ENCODE measurements at places on chromosomes 13 and 19.

DNA sequence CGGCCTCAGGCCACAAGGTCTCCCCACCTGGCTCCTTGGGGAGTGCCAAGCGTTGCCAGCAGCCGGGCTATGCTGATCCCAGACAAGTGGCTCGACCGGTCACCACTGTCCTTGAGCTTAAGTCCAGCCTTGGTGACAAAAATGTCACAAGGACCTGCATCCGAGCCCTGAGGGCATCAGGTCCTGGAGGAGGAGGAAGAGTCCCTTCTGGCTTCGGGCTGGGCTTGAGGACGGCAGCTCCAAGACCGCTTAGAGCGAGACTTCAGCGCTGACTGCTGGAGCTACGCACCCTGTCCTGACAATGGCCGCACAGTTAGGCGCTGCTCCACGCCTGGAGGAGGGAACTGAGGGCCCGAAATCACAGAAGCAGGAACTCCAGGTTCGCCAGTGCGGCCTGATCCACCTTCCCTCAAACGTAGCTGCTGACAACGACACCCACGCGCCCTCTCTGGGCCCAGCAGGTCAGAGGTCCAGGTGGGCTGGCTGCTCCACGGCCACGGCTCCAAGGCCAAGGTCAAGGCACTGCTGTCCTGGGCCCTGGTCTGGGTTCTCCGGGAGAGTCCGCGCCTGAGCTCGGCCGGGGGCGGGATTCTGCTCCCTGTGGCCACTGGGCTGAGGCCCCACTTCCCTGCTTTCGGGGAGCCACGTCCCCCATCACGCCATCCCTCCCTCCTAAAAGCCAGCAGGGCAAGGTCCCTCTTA, 7.0 kb downstream of the SBNO2 start:
- DNase-seq = no peak

GRCh38 chr19:7393459-7393858, 44.7 kb downstream of the ARHGEF18 start:
- no peak for DNase-seq

- no peak for DNase-seq
Measured at GRCh38 chr13:109973279-109973678, 186.9 kb upstream of the IRS2 start.

DNA sequence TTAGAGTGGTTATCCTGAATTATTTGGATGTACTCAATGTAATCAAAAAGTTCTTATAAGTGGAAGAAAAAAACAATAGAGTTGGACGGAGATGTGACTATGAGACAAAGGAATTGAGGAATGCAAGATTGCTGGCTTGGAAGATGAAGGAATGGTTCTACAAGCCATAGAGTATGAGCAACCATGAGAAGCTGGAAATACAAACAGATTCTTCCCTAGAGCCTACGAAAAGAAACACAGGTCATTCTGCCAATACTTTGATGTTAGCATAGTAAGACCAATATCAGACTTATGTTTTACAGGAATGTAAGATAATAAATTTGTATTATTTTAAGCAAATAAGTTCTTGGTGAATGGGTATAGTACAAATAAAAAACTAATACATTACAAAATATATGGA, 249.2 kb downstream of the DIAPH3 start:
- no peak for DNase-seq

- DNase-seq = no peak
Measured at GRCh38 chr13:98480915-98481877, 95.7 kb downstream of the STK24 start.

DNA sequence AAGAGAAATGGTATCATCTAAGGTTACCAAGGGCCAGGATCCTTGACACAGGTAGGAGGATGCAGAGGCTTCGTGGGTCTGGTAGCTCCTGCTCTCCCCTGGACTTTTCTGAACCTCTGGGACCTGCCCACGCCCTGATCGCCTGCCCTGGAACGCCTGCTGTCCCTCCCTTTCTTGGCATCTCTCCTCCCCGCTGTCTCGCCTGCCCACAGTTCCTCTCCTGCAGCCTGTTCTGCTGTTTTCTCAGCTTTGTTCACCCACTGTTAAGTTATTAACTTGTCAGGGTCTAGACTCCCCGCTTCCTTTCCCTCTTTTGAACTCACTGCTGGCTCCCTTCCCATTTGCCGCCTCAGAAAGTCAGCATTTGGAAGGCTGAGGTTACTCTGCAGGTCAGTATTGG, 19.8 kb downstream of the SERP2 start:
- DNase-seq = no peak

- no peak for DNase-seq
Measured at GRCh38 chr19:55536366-55536765, 567 bp downstream of the SBK2 start.

- no peak for DNase-seq
Measured at GRCh38 chr13:50213526-50213925, 198.3 kb downstream of the KCNRG start.

GRCh38 chr19:6032381-6032780, 54.4 kb upstream of the RANBP3 start:
- no peak for DNase-seq

DNA sequence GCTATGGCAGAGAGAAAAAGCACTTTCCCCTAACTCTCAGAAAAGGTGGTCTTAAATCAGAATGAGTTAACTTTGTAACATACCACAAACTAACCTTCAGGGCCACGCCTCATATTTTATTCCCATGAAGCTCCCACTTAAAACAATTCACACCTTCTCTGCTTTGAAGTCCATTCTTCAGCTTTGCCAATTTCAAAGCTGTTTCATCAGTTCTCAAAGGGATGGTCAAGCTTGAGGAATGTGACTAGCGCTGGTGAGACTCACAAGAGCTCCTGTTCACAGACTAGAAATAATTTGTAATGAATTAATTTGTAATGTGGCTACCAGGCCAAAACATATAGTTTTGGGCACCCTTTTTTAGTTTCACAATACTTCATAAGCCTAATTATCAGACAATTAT, 68.2 kb downstream of the STK24 start:
- DNase-seq = no peak

- no peak for DNase-seq
Measured at GRCh38 chr13:106337096-106337850, 198.2 kb downstream of the EFNB2 start.

GRCh38 chr19:42293540-42293939, 8.4 kb upstream of the PRR19 start:
- no peak for DNase-seq

GRCh38 chr13:25329706-25330105, 28.3 kb downstream of the NUP58 start:
- DNase-seq = no peak

GRCh38 chr19:5914946-5915781, 1.1 kb downstream of the CAPS start:
- DNase-seq = no peak

DNA sequence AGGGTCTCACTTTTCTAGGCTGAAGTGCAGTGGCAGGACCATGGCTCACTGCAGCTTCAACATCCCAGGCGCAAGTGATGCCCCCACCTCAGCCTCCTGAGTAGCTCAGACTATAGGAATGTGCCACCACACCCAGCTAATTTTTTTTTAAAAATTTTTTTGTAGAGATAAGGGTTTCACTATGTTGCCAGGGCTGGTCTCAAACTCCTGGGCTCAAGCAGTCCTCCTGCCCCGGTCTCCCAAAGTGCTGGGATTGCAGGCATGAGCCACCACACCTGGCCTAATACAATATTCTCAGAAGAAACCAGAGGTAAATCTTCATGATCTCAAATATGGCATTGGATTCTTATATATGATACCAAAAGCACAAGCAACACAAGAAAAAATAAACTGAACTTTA, 47.7 kb downstream of the FLT1 start:
- no peak for DNase-seq

GRCh38 chr19:19059837-19060611, 3.8 kb upstream of the SLC25A42 start:
- no peak for DNase-seq

- DNase-seq = no peak
Measured at GRCh38 chr13:114211446-114212157, 23.1 kb upstream of the CDC16 start.

GRCh38 chr13:114027046-114027715, 53.3 kb upstream of the C13orf46 start:
- no peak for DNase-seq

- DNase-seq = no peak
Measured at GRCh38 chr19:2648099-2648498, 54.4 kb downstream of the GNG7 start.

GRCh38 chr19:39409208-39410016, 2.8 kb downstream of the ZFP36 start:
- DNase-seq = peak; percentile 73

GRCh38 chr13:73223372-73223781, 164.6 kb downstream of the KLF5 start:
- no peak for DNase-seq

- no peak for DNase-seq
Measured at GRCh38 chr19:16470911-16471811, 609 bp downstream of the EPS15L1 start.

- DNase-seq = no peak
Measured at GRCh38 chr13:97921176-97921816, 32.2 kb upstream of the IPO5 start.

DNA sequence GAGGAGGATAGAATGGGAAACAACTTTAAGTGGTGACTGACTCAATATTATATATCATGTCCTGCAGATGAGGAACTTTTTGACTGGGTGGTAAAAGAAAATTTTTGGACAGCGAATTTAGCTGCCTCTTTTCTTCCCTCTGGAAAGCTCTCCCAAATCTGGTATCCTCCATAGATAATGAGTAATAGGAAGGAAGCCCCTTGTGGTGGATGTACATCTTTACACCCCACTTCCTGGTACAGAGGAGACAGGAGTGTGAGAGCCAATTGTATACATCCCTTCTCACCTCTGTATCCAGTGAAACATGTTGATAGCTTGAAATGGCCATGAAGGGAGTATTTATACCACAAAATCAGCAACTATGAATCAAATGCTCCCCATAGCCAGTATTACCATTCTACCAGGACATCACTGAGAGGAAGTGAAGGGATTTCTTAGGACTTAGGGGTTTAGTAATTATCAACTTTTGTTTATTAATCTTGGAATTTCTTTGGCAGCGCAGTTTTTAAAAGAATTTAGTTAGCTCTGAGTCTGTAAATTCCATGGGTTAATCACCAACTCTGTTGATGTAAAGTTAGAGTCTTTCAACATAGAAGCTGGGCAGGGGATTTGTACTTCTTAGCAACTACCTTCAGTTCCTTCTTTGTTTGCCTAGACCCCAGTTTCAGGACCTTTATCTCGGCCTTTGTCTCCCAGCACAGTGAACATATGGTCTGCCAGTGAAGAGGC, 17.0 kb upstream of the TDRD3 start:
- no peak for DNase-seq

DNA sequence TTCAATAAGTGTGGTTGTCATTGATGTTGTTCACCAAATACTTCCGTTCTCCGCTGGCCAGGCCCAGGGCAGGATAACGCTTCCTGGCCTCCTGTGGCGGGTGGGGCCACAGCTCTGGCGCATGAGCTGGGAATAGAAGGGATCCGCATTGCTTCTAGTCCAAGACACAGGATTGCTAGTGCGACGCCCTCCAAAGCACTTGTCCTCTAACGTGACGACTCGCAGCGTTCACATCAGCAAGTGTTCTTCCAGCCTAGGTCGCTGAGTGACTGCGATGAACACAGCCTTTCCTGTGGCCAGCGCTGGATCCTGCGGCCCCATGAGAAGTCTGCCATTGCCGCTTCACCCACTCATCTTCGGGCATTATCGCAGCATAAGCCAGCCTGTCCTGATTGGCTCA, 39.4 kb downstream of the VSTM2B start:
- DNase-seq = no peak

DNA sequence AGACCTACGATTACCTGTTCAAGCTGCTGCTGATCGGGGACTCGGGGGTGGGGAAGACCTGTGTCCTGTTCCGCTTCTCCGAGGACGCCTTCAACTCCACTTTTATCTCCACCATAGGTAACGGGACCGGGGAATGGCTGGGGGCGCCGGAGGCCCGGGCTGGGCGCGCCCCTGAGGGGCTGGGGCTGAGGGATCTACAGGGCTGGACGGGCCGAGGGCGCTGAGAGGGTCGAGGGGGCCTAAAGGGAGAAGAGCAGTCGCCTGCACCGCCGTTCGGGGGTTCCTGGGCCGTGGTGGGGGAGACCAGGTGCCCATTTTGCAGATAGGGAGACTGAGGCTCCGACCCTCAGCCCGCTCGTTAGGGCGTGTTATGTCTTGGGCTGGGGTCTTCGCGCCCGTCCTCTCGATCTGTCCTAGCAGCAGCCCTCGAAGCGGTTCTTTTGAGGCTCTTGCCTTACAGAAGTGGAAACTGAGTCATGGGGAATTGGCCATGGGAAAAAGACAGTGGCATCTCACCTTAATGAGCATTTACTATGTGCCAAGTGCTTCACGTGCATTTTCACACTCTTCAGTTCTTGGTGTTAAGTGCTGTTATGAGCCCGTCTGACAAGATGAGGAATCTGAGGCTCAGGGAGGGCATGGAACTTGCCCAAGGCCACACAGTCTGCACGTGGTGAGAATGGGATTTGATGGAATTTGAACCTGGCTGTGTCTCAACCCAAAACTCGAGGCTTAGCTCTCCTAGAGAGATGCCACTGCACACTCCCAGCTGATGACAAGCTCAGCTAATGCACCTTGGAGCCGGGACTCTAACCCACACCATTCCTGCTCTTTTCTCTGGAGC, 442 bp downstream of the RAB8A start:
- no peak for DNase-seq

GRCh38 chr13:75151081-75151643, 330.8 kb downstream of the TBC1D4 start:
- no peak for DNase-seq

DNA sequence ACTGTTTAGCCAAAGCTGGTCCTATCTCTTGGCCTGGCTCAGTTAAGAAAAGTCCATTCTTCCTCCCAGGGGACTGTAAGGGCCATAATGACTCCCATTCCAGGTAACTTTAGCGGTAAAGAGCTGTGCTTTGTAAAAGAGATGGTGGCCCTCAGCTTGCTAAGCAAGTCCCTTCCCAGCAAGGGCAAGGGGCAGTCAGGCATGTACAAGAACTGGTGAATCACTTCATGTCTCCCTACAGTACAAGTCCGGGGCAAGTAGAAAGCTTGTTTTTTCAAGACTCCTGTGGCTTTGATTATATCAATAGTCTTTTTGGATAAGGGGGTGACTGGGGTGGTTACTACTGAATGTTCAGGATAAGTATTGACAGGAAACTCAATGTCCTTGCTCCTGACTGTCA, 88.9 kb downstream of the SLC25A15 start:
- no peak for DNase-seq

DNA sequence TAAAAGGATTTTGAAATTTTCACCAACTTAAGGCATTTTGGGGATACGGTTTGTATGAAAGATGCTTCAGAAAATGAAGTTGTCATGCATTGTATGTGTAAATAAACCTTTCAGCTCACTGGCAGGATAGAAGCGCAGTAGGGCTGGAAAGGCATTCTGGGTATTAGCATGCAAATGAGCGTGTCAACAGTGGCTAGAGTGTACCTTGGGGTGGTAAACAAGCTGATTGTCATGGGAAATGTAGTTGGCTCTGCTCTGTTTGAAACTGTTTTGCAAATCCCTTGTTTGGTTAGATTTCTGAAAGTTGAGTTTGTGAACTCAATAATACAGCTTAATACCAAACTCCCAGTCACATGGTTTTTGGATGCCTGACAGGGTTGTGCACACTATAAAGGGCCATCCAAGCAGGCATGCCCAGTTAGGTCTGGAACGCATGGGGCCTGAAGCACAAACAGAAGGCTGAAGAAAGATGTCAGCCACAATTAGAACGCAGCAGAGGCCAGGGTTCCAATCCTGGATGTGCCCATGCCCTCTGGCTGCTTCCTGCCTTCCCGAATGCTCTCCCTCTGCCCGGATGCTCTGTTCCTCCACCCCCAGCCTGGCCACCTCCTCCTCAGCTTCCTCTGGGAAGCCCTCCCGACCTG, 14.6 kb downstream of the GSX1 start:
- DNase-seq = no peak

GRCh38 chr13:95620825-95621498, 23.5 kb downstream of the DZIP1 start:
- no peak for DNase-seq

- no peak for DNase-seq
Measured at GRCh38 chr13:92487238-92487637, 739.4 kb upstream of the GPC6 start.
